ENCODE measurements at places on chromosomes 13 and 19.

GRCh38 chr19:7976461-7976860, 29.0 kb downstream of the ELAVL1 start:
- no peak for DNase-seq

- DNase-seq, result no peak
Observed at GRCh38 chr13:30984620-30985019, 52.2 kb downstream of the TEX26 start.

DNA sequence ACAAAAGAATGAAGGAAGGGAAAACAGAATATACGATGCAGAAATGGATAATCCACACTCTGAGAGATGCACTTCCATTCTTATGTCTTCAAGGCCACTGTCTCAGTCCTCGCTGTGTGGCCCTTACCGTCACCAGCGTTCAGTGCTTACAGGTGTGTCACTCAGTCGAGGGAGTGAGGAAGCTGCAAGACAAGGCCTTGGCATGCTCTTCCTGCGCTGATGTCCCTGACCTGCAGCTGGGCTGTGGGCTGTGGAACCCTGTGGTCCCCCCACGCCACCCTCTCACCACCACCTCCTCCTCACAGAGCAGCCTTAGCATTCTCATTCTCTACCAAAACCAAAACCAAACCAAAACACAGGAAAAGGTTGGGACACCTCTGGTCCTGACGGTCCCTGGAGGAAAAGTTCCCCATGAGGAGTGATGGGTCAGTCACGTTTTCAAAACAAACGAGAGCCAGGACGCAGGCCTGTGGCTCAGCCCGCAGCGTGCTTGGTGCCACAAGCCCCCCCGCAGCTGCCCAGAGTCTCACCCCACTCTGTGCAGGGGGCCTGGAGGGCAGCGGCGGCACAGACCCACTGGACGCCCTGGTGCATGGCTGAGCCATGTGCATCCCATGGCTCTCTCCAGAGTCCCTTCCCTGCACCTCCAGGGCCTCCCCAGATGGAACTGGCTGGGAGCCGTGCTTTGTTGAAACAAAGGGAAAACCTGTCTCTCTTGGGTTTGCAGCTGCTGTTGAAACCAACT, 48.2 kb upstream of the GPR183 start:
- no peak for DNase-seq

DNA sequence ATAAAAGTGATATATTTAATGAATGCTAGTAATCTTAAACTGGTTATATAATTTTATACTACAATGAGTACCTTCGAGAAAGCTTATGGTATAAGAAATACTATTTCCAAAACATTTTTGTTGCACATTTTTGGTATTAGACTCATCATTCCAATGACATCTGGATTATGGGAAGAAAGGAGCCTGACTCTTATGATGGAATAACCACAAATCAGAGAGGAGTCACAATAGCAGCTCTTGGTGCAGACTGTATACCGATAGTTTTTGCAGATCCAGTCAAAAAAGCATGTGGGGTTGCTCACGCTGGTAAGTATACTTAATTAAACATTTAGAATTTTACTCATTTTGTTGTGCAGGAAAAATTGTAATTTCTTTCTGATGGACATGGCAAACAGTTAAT, 3.9 kb downstream of the LACC1 start:
- DNase-seq, result peak; percentile 53

DNA sequence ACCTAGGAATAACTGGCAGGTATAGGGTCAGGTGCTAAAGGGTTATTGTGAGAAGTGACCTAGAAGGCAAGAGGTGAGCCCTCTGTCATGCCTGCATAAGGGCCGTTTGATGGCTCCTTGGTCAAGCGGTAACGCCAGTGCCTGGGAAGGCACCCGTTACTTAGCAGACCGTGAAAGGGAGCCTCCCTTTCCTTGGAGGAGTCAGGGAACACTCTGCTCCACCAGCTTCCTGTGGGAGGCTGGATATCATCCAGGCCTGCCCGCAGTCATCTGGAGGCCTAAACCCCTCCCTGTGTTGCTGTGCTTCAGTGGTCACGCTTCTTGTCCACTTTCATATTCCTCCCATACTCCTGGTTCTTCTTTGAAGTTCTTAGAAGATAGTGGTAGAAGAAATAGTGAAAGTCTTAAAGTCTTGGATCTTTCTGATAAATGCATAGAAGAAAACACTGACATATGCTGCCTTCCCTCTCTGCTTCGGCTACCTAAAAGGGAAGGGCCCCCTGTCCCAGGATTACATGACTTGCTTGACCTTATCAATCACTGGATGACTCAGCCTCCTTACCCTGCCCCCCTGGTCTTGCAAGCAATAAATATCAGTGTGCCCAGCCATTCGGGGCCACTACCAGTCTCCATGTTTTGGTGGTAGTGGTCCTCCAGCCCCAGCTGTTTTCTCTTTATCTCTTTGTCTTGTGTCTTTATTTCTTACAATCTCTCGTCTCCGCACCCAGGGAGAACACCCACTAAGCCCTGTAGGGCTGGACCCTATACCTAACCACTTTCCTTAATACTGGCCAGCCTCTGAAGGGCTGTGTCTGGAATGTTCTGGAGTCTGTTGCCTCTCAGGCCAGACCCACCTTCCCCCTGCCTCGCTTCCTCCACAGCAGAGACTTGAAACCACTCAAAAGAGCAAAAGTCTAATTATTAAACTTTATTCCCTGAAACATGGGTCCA, 16.1 kb upstream of the ABCC4 start:
- DNase-seq, result no peak

DNA sequence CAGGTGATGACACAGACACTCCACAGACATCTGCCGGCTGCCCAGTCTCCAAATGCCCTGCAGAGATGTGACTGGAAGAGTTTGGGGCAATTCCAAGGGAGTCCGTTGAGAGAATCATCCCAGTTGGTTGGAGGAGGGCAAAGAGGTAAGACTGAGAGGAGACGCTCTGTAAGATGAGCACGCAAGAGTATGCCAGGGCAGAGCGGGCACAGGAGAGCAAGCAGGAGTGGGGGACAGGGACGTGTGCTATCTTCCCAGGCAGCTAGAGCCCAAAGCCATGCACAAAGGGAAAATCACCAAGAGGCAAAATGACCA, 156.3 kb upstream of the TSHZ3 start:
- DNase-seq, result no peak

- DNase-seq, result no peak
Observed at GRCh38 chr19:6026390-6027227, 48.7 kb upstream of the RANBP3 start.

- no peak for DNase-seq
Observed at GRCh38 chr13:30867089-30867669, 38.9 kb upstream of the MEDAG start.

DNA sequence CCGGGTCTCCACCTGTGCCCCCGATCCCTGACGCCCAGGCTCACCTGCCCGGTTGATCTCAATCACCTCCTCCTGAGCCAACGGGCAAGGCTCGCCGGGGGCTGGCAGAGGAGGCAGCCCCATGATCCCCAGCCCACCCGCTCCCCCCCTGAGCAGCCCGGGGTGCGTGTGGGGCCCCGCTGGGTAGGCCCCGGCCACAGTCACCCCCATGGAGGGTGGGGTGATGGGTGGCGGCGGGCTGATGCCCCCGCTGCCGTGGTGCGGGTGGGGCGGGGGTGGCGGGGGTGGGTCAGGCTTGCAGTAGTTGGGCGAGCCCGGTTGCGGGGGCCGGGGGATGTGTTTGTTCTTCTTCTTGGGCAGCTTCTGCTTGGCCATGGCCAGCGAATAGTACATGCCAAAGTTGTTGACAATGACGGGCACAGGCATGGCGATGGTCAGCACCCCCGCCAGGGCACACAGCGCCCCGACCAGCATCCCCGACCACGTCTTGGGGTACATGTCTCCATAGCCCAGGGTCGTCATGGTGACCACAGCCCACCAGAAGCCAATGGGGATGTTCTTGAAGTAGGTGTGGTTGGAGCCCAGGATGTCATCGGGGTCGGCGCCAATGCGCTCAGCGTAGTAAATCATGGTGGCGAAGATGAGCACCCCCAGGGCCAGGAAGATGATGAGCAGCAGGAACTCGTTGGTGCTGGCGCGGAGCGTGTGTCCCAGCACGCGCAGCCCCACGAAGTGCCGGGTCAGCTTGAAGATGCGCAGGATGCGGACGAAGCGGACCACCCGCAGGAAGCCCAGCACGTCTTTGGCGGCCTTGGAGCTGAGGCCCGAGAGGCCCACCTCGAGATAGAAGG, 6.0 kb downstream of the KCNC3 start:
- DNase-seq, result no peak

DNA sequence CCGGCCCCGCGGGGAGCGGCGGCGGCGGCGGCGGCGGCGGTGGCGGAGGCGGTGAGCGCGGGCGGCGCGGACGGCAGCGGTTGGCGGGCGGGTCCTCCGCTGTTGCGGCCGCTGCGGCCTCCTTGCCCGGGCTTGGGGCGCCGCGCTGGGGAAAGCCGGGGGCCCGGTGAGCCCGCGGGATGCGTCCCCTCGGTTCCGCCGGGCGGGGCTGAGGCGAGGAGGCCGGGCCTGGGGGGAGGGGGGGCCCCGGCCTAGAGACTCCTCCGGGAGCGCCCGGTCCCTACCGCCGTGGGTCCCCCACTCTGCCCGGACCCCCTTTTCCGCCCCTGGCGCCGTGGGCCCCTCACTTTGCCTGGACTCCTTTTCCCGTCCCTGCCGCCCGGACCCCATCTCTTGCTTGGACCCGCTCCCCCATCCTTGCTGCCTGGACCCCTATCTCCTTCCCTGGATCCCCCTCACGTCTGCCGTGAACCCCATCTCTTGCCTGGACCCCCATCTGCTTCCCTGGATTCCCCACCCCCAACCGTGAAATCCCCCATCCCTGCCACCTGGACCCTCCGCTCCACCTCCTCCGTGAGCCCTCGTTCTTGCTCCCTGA, 28.6 kb upstream of the NDUFS7 start:
- no peak for DNase-seq

GRCh38 chr13:20461481-20461859, 64.2 kb downstream of the CRYL1 start:
- DNase-seq, result peak; percentile 38

- no peak for DNase-seq
Observed at GRCh38 chr13:102779436-102780159, 6.0 kb upstream of the TEX30 start.

DNA sequence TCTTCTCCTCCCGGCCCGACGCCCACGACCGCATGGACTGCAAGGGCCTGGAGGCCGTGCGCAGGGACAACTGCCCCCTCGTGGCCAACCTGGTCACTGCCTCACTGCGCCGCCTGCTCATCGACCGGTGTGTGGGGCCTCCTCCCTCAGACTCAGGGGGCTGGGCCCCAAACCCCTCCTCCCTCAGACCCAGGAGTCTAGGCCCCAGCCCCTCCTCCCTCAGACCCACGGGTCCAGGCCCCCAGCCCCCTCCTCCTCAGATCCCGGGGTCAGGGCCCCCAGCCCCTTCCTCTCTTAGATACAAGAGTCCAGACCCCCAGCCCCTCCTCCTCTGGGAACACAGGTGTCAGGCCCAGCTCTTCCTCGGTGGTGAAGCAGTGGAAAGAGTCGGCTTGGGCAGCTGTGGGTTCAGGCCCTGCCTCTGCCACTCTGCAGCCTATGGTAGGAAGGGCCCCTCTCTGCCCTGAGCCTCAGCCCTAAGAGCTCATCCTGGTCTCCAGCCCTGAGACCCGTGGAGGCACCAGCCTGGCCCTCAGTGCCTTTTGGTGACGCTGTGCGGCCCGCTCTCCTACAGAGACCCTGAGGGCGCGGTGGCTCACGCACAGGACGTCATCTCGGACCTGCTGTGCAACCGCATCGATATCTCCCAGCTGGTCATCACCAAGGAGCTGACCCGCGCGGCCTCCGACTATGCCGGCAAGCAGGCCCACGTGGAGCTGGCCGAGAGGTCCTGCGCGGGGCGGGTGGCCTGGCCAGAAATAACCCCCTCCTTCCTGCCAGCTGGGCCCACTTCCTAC, 3.7 kb upstream of the SPIB start:
- DNase-seq, result peak; percentile 64

DNA sequence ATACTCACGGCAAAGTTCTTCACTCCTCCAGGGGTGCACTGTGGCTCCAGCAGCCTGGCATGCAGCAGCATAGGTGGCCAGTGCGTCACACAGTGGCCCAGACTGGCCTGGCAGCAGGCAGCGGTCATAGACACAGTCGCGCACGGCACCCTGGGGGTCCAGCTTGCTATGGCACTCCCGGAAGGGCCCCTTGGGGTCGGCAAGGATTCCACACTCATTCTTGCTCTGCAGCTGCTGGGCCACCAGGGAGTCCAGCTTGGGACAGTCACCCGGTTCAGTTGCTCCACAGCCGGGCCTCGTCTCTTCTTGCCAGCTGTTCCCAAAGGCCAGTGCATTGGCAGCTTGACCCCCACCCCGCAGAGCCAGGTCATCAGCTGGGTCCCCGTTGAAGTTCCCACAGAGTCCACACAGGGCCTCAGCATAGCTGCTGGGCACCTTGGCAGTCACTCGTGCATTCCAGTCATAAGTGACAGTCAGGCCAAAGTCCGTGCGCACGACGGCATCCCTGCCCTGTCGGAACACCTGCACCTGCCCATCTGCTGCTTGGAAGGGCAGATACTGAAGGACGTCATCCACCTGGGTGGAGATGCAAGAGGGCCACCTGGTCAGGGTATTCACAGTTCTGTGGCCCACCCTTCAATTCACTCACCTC, 20.6 kb downstream of the FCGBP start:
- no peak for DNase-seq

GRCh38 chr13:86429756-86430155, 630.5 kb upstream of the SLITRK6 start:
- no peak for DNase-seq

GRCh38 chr19:55641426-55642152, 787 bp downstream of the ZNF580 start:
- DNase-seq, result no peak

GRCh38 chr13:94201022-94201421, 278.5 kb downstream of the DCT start:
- no peak for DNase-seq

DNA sequence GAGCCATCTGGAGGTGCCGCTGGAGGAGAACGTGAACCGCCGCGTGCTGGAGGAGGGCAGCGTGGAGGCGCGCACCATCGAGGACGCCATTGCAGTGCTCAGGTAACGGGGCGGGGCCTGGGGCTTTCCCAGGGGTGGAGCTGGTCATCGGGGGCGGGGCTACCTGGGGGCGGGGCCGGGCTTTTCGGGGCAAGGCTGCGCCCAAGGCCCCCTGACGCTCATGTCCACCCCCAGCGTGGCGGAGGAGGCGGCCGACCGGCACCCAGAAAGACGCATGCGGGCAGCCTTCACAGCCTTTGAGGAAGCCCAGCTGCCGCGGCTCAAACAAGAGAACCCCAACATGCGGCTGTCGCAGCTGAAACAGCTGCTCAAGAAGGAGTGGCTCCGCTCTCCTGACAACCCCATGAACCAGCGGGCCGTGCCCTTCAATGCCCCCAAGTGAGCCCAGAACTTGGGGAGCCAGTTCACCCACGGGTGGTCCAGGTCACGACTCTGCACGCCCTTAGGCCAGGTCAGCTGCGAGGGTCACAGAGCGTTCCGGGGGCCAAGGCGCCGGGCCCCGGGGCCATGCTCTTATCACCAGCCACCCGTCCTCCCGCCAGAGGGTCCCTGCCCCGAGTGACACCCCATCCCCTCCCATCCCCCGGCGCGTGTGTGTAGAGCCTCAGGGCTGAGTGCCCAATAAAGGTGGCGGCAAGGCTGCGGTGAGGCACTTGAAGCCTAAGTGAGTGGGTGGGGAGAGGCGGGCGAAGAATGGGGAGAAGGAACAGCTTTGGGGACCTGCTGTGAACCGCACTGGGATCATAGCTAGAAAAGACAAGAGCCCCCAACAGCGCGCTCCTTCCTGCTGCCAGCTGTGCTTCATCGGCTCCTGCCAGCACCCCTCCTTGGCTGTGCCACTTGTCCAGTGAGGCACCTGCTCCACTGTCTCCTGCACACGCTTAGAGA, 10.7 kb downstream of the CCDC124 start:
- no peak for DNase-seq

GRCh38 chr13:61045251-61045650, 370.4 kb downstream of the PCDH20 start:
- no peak for DNase-seq

- no peak for DNase-seq
Observed at GRCh38 chr13:22082030-22082429, 411.2 kb downstream of the FGF9 start.

Data from brain microvascular endothelial cell (primary cell).